ENCODE measurements at places on chromosomes 2 and 18. TPM values are rescaled to one million over a fixed set of nuclear protein-coding genes. Genes with fewer than 3 reads are reported as not detected.

The HS6ST1 gene
- 22.7 TPM for total RNA-seq

The NOL4 gene
- not detected for total RNA-seq

The ABHD1 gene
- total RNA-seq = 1.5 TPM

The SNED1 gene
- total RNA-seq = 346 TPM

The NCOA1 gene
- total RNA-seq = 48.5 TPM

The GPR39 gene
- total RNA-seq = not detected

The IL1RL2 gene
- not detected for total RNA-seq

The CPO gene
- not detected for total RNA-seq

The LYG2 gene
- not detected for total RNA-seq

The MYCN gene
- total RNA-seq = not detected

The ANO7 gene
- total RNA-seq = 1.8 TPM

The PLGLB2 gene
- 6.1 TPM for total RNA-seq

The PLEK gene
- 39.9 TPM for total RNA-seq

The KCNS3 gene
- 0.41 TPM for total RNA-seq

The ELOA2 gene
- not detected for total RNA-seq

The SCG2 gene
- total RNA-seq = 0.27 TPM

The IL18RAP gene
- total RNA-seq = 1.4 TPM

The TUBA3E gene
- not detected for total RNA-seq

The SULT1C4 gene
- not detected for total RNA-seq

The BOLL gene
- total RNA-seq = not detected

The PTCD3 gene
- 174 TPM for total RNA-seq

The C2orf76 gene
- total RNA-seq = 13.6 TPM

The VAMP5 gene
- 16.9 TPM for total RNA-seq

The ACMSD gene
- total RNA-seq = not detected

The FKBP1B gene
- 3.8 TPM for total RNA-seq

The UGT1A5 gene
- not detected for total RNA-seq

The CNGA3 gene
- total RNA-seq = not detected

The HJURP gene
- total RNA-seq = 0.42 TPM

The FAHD2A gene
- total RNA-seq = 24.8 TPM

The ZAP70 gene
- 3.4 TPM for total RNA-seq

The SFTPB gene
- total RNA-seq = not detected

The ANKRD44 gene
- total RNA-seq = 457 TPM

The FOXI3 gene
- not detected for total RNA-seq

The ABCA12 gene
- not detected for total RNA-seq

The DSG2 gene
- total RNA-seq = not detected

The CNTNAP5 gene
- not detected for total RNA-seq

The MROH2A gene
- not detected for total RNA-seq

The COL3A1 gene
- not detected for total RNA-seq

The COMMD1 gene
- 25.1 TPM for total RNA-seq

The CRYBA2 gene
- total RNA-seq = not detected

The STARD6 gene
- not detected for total RNA-seq

The SLC9A2 gene
- total RNA-seq = not detected

The OSBPL6 gene
- not detected for total RNA-seq

The AP1S3 gene
- 50.7 TPM for total RNA-seq

The UGT1A4 gene
- total RNA-seq = not detected

The TRIB2 gene
- 36.3 TPM for total RNA-seq

The FAM237A gene
- total RNA-seq = not detected

The REG3G gene
- not detected for total RNA-seq

The FIGN gene
- not detected for total RNA-seq

The ABCG5 gene
- total RNA-seq = not detected

The DLX1 gene
- total RNA-seq = not detected

The SERPINB4 gene
- not detected for total RNA-seq

The TRPM8 gene
- not detected for total RNA-seq

The LGALSL gene
- 1.8 TPM for total RNA-seq

The NMS gene
- total RNA-seq = not detected

The CRYGD gene
- not detected for total RNA-seq

The HDLBP gene
- total RNA-seq = 153 TPM

The LOXHD1 gene
- total RNA-seq = not detected
